ENCODE measurements at places on chromosomes 1 and 21.

DNA sequence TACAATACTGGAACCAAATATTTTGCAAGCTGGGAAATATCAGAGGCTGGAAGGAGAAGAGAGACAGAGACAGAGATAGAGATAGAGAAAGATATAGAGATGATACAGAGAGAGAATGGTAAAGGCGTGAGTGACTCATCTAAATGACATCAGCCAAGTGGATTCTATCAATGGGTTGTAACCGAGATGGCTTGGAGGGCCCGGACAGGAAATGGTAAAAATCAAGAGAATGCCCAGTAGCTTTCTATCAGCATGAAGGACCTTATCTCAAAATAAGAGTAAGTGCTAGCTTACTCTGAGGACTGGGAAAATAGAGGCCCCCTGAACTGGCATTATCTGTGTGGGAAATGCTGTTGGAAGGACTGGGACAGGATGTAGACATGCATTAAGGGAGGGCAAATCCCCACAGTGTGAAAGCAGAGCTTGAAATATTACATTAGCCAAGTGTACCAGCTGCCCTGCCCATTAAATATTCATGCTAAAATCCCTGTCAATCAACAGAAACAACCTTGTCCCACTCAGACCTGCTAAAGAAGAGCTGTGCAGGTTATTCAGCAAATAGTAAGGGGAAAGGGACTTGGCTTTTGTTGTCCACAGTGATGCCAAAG, 76.6 kb upstream of the ZNF644 start:
- no peak for DNase-seq

GRCh38 chr1:205077934-205078311, 6.3 kb downstream of the TMEM81 start:
- DNase-seq: no peak

DNA sequence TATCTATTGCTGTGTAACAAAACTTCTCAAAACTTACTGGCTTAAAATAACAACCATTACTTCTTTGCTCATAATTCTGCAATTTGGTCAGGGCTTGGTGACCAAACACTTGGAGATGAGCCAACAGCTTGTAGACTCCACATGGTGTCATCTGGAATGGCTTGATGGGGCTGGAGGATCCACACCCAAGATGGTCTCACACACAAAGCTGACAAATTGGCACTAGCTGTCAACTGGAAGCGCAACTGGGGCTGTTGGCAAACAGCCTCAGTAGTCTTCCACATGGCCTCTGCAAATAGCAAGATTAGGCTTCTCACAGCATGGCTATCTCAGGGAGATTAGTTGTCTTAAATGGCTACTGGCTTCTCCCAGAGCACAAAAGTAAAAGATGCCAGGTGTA, 27.1 kb upstream of the MTF2 start:
- DNase-seq: no peak

GRCh38 chr21:44920694-44921604, at the start of gene ITGB2:
ITGB2 (minus strand) TSS chr21:44920899; CDS start chr21:44910782, 10,117 bp downstream.
- DNase-seq: no peak

DNA sequence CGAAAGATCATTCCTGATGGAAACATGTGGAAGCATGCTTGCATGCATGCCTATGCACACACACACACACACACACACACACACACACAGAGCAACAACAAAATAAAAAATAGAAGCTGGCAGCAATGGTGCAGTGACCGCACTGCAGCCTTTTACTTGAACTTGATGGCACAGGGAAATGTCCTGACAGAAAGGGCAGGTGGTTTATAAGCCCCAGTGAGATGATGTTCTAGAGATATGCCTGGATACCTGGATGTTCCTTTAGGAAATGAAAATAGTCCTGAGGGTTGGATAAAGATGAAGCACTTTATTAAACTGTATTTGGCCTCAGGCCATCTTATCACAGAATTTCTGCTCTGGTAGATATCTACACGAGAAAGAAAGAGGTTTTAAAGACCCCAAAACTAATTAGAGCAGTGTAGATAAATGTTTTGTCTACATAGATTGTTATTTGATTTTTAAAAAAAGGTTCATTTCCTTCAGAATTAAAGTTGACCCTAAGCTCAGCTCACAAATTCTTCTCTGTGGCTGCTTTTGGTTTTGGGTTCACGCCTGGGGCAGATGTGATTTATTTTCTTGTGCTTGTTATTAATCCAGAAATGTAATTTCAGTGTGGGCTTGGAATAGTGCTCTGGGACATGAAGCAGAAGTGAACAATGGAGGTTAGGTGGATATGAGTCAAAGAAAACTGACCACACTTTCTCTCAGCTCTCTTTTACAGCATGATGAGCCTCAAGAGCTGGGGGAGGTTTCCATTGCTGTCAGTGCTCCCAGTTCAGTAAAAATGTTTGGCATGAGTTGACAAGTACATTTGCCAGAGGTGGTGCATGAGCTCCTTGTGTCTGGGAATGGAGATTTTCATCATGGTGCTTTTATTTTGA, 22.9 kb downstream of the ADAM30 start:
- DNase-seq: no peak

DNA sequence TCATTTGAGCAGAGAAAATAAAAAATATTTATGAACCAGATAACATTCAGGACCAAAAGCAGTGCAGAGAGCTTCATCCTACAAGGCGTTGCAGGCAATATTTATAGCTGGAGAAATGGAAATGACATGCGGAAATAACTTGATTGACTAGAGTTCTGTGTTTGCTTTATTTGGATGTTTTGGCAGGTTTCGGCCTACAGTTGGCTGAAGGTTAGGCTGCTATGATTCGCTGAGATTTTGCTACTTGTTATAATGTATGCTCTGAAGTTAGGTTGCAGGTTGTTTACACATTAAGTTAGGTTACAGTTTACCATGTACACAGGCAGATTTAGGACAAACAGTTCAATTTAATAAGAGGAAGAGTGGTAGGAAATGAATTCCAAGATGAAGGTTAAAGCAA, 632 bp upstream of the OR13G1 start:
- no peak for DNase-seq

DNA sequence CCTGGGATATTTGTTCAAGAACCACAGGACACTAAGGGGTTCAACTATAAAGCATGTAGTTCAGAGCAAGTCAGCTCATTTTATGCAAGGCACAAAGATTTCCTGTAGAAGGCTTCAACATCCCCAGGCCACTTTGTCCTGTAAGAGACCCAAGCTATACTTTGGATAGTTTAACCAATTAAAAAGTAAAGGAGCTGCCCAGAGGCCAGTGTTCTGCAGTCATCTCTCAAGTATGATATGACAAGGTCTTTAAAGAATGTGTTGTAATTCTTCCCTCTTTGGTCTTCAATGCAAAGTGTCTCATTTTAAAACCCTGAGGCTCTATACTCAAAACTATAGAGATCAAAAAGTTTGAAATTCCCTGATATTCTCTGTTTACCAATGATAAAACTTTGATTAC, 34.1 kb downstream of the KRTAP20-3 start:
- no peak for DNase-seq

- no peak for DNase-seq
Observed at GRCh38 chr1:9766759-9767442, 56.9 kb downstream of the CLSTN1 start.

DNA sequence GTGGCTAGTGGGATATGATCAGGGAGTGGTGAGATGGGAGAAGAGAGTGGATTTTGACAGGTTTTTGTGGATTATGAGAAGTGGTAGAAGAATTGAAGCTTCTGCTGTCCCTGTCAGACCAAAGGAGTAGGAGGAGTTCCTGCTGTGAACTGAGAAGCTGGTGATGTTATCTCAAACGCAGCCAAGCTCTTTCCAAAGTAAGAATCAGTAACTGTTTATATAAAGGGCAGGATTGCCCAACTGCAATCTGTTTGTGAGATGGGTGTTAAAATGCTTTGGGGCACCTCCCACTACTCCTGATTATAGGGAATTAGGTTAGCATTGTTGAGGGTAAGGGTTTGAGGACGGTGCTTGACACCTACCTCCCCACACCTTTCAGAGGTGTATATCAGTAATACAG, 60.5 kb upstream of the USP25 start:
- DNase-seq: no peak

- no peak for DNase-seq
Observed at GRCh38 chr1:151326619-151327222, 495 bp downstream of the PI4KB start.

GRCh38 chr1:221069178-221069903, 190.1 kb downstream of the HLX start:
- no peak for DNase-seq

DNA sequence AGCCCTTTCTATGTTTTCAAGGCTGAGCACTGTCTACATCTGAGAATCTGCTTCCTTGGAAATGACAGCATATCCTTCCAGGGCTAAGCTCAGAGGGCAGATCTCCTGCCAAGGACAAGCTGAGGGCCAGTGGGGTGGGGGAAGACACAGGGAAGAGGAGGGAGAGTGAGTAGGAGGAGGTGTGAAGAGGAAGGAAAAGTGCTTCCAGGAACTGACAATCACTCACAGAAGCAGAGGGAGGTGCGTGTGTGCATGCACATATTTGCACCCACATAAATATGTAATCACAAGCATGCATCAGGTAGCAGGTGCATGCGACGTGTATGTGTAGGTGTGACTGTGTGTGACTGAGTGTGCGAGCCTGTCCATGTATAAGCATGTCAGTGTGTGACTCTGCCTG, 43.7 kb upstream of the SCMH1 start:
- no peak for DNase-seq

DNA sequence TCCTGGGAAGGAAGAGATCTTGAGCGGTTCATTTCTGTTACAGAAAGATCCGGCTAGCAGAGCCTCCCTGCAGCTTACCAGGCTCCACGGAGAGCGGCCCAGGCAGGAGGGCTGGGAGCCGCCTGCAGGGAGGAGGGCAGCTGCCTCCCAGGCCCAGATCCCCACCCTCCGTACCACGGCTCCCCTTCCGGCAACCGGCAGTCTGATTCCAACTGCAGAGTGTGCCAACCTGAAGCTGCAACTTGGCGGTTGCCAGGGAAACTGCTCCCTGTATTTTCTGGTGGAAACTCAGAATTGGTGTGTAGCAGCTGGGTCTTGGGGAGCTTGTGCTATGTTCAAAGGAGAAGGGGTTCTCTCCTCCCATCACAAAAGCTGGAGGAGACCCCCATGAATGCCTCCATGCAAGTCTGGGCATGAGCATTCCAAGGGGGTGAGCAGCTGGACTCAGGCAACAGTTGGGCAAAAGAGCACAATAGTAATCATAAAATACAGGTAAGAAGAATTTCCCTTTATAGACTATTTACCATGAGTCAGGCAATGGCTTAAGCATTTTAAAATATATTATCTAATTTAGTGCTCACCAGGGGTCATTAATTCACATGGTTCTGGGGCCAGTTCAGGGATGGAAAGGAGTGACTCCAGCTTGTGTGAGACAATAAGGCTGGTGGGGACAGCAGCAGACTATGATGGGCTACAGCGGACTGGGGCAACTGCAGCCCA, 46.1 kb upstream of the KAZN start:
- no peak for DNase-seq

DNA sequence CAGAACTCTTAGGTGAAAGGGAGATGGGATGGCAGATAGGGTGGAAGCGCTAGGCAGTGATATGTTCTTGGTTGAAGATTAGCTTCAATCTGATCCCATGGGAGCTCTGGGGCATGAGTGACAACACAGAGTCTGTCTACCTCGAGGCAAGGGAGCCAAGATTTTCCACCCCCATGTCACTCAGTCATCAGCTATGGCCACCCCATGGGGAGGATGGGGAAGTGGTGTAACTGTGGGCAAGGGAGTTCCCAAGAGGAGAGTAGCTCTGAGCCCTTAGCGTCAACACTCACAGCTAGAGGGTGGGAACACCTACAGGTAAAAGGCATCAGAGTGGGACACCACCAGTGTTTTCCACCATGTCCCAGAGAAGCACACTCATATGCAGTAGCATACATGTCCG, 30.3 kb upstream of the C1QA start:
- DNase-seq: no peak

- DNase-seq: no peak
Observed at GRCh38 chr1:37294096-37294495, 180.3 kb upstream of the ZC3H12A start.

DNA sequence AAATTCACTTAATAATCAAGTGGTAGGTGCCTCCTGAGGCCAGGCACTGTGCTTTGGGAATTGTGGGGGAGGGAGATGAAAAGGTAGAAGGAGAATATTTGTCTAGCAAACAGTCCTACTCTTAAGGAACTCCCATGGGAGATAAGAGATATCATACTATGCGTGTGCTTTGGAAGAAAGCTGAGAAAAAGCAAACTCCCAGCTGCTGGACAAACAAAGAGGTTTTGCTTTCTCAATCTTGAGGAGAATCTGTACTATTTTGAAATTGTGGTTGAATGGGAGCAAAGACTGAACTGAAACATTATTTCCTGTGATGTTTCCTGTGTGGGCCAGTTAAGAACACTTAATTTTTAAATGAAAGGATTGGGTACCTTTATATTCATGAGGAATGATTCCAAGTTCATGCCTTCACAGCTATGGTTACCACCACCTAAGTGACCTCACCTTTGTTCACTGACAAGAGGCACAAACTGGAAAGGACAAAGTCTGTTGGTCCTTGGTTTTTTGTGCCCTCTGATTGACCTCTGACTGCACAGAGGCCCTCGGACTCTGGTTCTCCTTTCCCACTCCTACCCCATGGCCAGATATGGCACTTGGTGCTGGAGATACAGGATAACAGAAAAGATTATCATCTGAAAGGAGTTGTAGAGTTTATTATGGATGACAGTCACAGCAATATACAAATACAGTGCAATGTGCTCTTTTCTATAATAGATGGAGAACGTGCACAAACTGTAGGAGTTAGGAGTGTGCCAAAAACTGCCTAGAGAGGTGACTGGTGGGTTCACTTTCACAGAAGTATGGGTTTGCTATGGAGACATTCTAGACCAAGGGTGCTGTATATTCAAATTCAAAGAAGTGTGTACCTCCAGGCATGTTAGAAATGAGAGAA, 1.6 kb downstream of the CD53 start:
- DNase-seq: no peak

DNA sequence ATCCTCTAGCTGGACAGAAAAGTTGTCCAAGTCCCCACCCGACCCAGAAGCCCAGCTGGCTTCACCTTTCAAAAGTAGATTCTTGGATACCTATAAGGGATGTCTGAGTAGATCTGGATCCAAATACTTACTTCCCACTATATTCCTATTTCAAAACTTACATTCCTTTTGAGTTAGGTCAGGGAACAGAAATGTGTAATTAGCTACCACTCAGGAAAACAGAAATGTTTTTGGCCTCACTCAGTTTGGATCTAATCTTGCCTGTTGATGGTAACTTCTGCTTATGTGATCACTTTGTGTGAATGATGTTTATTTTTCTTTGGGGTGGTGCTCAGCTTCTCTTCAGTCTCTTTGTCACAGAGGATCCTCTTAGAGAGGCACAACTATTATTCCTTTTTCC, 814.4 kb upstream of the RGS18 start:
- no peak for DNase-seq

GRCh38 chr1:234533034-234533891, 54.3 kb upstream of the TARBP1 start:
- no peak for DNase-seq
